ENCODE measurements at places on chromosomes 11 and 22.
A peak's percentile ranks its signal among the peaks of the same experiment; 100 is the strongest.

DNA sequence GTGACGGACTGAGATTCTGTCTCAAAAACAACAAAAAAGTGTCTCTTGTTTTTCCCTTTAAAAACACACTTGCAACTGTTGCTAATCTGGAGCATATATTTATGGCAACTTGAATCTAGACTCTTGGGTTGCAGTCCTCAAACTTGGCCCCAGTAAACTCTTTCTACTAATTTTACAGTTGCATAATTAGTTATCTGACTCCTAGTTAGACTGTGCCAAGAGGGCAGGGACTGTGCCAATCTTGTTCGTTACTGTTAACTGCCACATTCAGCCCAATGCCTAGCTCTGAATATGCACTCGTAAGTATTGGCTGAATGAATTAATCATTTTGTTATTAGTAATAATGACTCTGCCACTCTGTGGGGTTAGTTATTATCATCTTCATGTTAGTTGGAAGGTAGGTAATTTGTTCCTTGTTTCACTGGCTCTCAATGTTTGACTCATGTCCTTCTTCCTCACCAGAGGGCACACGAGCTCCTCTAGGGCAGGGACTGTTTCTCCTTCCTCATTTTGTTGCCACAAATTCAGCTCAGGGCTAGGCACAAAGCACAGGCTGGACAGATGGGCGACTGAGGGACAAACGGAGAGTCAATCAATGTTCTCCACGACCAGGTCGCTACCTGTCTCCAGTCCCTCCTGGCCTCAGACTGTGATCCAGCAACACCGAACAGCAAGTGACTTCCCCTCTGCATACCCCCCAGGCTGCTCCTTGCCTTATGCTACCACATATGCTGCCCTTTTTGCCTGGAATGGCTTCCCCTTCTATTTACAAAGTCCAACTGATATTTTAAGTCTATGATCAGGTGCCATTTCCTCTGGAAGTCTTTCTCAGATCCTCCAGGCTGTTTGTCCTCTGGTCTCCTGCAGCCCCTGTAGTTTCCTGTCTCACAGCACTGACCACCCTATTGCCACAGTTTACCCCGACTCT, 9.0 kb downstream of the CLPB start:
- no peak overlapping the region for H3K4me3 ChIP-seq
- no peaks in the 10 kb centered on the region for H3K4me1 ChIP-seq
- no peaks in the 10 kb centered on the region for H3K27me3 ChIP-seq

DNA sequence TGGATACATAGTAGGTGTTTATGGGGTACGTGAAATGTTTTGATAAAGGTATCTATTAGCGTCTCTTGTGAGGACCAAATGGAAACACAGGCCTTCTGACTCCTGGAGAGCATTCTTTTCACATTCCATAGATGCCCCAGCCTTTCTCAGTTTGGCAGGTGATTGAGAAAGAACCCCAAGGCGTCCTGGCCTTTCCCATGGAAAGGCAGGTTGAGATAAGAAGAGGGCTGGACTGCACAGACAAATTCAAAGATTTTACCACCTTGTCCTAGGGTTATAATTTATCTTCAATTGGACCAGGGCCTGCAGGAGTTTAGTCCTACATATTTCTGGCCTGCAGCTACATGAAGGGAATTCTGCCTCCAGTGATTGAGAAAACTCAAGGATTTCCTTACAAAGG, 661 bp upstream of the OLFML1 start:
- H3K4me1 ChIP-seq: peaks cover 32% of the 10 kb centered on the region
- no peak overlapping the region for H3K27ac ChIP-seq
- H3K4me3 ChIP-seq: no peak overlapping the region
- H3K27me3 ChIP-seq: no peaks in the 10 kb centered on the region
- peaks cover 3% of the 10 kb centered on the region for H3K36me3 ChIP-seq

- DNase-seq: no peak
- H3K27me3 ChIP-seq: no peaks in the 10 kb centered on the region
- H3K36me3 ChIP-seq: peaks cover 1% of the 10 kb centered on the region
- H3K4me1 ChIP-seq: peaks cover 59% of the 10 kb centered on the region
- H3K27ac ChIP-seq: peak overlapping the region; percentile 38
These were observed 91.8 kb downstream of the SWAP70 start for GRCh38 chr11:9755561-9756185.

DNA sequence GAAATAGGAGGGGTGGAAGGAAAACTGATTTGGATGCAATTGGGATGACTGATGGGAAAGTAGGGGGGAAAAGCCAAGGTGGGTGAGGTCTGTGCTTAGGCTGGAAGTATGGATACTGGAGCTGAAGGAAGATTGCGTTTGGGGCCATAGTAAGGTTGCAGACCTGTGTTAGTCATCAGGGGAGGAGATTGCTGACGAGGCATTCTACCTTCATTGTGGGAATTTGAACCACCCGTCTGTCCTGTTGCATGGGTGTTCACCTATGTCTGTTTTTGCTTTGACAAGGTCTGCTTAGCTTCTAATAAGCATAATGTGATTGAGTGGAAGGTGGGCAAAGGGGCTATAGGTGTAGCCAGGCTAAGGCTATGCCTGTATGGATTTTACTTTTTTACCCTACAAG, 323.8 kb downstream of the BLID start:
- H3K4me3 ChIP-seq: no peak overlapping the region
- no peak overlapping the region for H3K27ac ChIP-seq
- H3K4me1 ChIP-seq: peaks cover 8% of the 10 kb centered on the region
- H3K27me3 ChIP-seq: no peaks in the 10 kb centered on the region

DNA sequence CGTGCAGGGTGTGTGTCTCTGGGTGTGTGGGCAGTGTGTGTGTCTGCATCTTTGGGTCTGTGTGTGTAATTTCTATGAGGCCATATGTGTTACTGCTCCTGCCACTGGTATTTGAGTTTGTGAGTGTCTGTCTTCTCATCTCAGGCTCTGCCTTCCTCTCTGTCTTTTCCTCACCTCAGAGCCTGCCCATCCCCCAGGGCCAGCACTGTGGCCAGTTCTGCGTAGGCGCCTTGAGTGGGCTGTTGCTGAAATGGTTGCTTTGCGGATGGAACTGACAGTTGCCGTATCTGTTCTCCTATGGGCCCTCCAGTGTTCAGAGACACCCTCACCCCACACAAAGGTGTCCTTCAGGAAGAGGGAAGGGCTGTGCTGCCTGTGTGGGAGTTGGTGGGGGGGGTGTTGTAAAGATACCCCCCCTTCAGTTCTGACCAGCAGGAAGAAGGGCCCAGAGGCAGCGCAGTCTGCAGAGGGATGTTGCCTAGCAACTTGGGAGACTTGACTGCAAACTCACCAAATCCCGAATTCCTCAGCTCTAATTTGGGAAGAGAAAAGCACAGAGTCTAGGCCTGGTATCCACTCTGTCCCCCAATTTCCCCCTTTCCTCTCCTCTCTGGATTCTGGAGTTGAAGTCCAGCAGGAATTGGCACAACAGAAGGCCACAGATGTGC, 2.0 kb upstream of the NRGN start:
- peaks cover 28% of the 10 kb centered on the region for H3K27me3 ChIP-seq
- no peak overlapping the region for H3K4me3 ChIP-seq
- no peaks in the 10 kb centered on the region for H3K36me3 ChIP-seq
- H3K27ac ChIP-seq: peak overlapping the region; percentile 32

DNA sequence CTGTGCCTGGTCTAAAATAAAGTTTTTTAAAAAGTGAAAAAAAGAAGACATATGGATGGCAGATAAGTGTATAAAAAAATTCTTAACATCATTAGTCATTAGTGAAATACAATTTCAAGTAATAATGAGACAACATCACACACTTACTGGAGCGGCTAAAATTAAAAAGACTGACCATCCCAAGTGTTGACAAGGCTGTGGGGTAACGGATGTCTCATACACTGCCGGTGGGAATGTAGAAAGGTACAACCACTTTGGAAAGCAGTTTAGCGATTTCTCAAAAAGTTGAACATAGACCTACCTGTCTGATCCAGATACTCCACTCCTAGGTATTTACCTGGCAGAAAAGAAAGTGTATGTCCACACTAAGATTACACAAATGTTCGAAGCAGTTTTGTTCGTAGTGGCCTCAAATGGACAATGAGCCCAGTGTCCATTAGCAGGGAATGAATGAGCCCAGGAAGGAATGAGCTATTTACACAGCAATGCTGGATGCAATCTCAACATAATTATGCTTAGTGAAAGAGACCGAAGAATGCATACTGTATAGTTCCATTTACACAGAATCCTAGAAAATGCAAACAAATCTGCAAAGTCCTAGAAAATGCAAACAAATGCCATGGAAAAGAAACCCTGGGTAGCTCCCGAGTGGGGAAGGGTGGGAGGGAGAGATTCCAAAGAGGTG, 6.7 kb upstream of the MUC2 start:
- no peak overlapping the region for H3K27ac ChIP-seq
- no peaks in the 10 kb centered on the region for H3K4me1 ChIP-seq
- H3K36me3 ChIP-seq: no peaks in the 10 kb centered on the region
- peaks cover 29% of the 10 kb centered on the region for H3K27me3 ChIP-seq

DNA sequence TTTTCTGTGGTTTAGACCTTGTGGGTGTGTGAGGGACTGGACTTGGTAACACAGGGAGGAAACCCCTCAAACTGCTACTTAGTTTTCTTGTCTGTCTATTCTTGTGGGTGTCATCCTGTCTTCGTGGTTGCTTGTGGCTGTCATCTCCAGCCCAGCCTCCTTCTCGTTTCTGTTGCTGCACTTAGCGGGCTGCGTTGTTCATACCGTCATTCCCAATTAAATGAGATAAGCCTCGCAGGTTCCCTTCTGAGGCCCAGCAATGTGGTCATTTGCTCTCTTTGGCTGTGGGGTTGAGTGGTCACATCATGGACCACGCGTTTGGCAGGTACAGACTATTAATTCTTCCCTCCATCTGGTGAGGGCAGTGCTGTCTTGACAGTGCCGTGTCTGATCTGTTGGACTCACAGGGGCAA, 18.8 kb downstream of the PANX1 start:
- H3K27me3 ChIP-seq: no peaks in the 10 kb centered on the region
- peaks cover 81% of the 10 kb centered on the region for H3K4me1 ChIP-seq
- H3K36me3 ChIP-seq: peaks cover 4% of the 10 kb centered on the region
- DNase-seq: no peak
- no peak overlapping the region for H3K4me3 ChIP-seq

DNA sequence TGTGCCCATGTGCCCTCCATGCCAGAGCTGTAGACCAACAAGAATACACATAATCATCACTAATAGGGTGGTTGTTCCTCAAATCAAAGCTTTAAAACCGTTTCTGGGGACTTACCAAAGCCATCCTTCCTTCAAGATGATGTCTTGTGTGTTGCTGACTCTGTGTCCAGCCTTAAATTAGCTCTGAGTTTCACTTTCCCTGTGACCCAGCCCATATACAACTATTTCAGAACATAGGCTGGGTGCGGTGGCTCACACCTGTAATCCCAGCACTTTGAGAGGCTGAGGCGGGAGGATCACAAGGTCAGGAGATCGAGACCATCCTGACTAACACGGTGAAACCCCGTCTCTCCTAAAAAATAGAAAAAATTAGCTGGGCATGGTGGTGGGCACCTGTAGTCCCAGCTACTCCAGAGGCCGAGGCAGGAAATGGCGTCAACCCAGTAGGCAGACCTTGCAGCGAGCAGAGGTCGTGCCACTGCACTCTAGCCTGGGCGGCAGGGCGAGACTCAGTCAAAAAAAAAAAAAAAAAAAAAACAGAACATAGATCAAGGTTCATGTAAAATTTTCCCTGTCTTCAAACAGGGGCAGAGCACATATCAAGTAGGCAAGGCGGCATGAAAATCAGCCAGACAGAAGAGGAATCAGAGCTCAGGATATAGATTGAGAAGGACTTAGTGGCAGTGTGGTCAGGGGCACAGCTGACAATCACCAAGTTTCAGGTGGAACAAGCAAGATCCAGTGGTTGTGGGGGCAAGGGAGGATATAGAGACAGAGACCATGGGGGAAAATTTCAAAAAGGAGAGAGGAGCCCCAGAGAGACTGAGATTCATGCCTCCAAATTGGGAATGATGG, at the start of gene PLAAT2:
Gene PLAAT2 (minus strand): TSS at position 179 of the 855 bp plus-strand sequence. CDS start 55 bp downstream, at position 124.
- DNase-seq: no peak
- no peaks in the 10 kb centered on the region for H3K36me3 ChIP-seq
- H3K4me3 ChIP-seq: no peak within 1 kb of the TSS
- no peak within 1 kb of the TSS for H3K27ac ChIP-seq
- H3K4me1 ChIP-seq: peaks cover 26% of the 10 kb centered on the region

- peaks cover under 1% of the 10 kb centered on the region for H3K27me3 ChIP-seq
- H3K27ac ChIP-seq: no peak overlapping the region
- no peaks in the 10 kb centered on the region for H3K36me3 ChIP-seq
- no peak for DNase-seq
These were observed 156.6 kb upstream of the GRK3 start for GRCh38 chr22:25407859-25408229.

GRCh38 chr11:102527684-102528083, 2.9 kb downstream of the MMP7 start:
- H3K4me3 ChIP-seq: no peak overlapping the region
- H3K27ac ChIP-seq: no peak overlapping the region
- DNase-seq: no peak
- H3K36me3 ChIP-seq: no peaks in the 10 kb centered on the region
- H3K4me1 ChIP-seq: peaks cover 9% of the 10 kb centered on the region

DNA sequence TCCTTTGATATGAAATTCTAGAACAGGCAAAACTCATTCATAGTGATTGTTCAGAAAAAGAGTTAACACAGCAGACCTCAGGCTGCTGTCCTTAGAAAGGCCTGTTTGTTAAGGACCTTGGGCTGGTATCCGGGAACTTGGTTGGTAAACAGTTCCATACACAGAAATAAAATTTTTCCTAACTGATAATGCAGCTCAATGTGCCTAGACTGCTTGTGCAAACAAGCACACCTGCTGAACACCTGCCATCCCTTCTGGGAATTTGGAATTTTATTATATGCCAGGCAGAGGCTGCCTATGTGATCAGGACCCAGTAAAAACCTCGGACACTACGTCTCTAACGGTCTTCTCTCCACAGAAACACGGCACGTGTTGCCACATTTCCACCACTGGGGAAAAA, 11.5 kb downstream of the THAP12 start:
- peaks cover 30% of the 10 kb centered on the region for H3K4me1 ChIP-seq

- no peaks in the 10 kb centered on the region for H3K27me3 ChIP-seq
- H3K27ac ChIP-seq: peak overlapping the region; percentile 93
- peaks cover 2% of the 10 kb centered on the region for H3K36me3 ChIP-seq
- H3K4me1 ChIP-seq: peaks cover 69% of the 10 kb centered on the region
- peak overlapping the region; percentile 91 for H3K4me3 ChIP-seq
These were observed 2.4 kb downstream of the MAPK1 start for GRCh38 chr22:21865041-21865440.

All from chondrocyte (in vitro differentiated cells).